ENCODE measurements at places on chromosomes 3 and 15.

- DNase-seq = no peak
These were observed 91.2 kb downstream of the MB21D2 start for GRCh38 chr3:192826214-192827006.

DNA sequence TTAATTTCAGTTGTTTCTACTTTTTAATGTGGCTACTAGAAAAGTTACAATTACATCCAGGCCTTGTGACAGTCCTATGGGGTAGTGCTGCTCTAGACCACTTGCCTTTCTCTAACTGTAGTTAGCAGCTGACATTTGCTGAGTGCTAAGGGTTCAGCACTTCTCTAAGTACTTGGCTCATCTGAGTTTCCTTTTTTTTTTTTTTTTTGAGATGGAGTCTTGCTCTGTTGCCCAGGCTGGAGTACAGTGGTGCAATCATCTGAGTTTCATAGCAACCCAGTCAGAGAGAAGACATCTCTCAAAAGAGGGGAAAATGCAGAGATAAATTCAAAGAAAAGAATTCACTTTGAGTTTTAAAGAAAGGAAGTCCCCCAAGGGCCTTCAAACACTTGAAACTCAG, 130.8 kb downstream of the MYLK start:
- no peak for DNase-seq

GRCh38 chr15:64891561-64891960, 20.1 kb upstream of the ANKDD1A start:
- no peak for DNase-seq

DNA sequence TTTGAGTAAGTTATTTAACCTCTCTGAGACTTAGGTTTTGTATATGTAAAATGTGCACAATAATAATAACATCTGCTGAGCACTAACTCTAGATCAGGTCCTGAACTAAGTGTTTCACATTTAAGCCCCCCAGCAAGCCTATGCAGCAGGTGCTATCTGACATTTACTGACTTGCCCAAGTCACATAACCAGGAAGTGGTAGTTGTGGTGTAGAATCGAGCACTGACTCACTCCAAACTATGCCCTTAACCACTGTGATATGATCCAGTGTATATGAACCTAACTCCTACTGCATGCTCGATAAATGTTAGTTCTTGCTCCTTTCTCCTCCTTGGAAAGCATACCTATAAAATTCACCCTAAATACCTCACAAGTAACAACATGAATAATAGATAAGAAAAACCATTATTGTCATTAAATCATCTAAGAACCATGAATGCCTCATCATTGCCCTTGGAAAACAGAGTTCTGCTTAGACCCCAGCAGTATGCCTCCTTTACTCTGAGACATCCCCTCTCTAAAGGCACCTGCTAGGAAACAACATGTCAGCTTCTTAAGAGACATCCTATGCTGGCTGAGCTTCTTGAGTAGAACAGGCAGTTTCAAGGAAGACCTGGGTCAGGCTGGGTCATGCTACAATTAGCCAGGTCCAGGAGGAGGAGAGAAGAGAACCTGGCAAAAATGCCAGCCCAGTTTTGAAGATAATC, 3.0 kb upstream of the SHC4 start:
- DNase-seq = peak; percentile 55

- no peak for DNase-seq
These were observed 26.7 kb upstream of the PIAS1 start for GRCh38 chr15:68027388-68027787.

DNA sequence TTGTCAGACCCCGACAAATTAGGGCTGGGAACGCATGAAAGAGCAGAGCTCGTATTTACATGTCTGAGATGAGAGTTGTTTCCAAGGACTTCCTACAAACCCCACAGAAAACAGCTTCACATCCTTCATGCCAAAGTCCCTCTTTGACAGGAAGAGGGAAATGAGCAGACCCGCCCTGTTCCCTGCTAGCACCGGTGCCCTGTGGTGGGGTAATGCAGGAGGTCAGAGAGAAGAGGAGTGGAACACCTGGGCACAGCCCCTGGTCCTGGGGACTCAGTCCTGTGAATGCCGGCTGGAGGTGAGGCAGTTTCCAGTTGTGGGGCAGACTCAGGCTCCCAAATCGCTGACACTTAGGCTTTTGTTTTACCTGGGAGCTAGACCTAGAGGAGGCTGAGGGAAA, 4.0 kb downstream of the PLA2G4D start:
- DNase-seq = no peak

GRCh38 chr3:56874269-56874668, 72.5 kb upstream of the ARHGEF3 start:
- peak; percentile 55 for DNase-seq

- DNase-seq = no peak
These were observed 12.8 kb downstream of the LACTB start for GRCh38 chr15:63134245-63134985.

GRCh38 chr15:53034767-53035245, 244.7 kb upstream of the ONECUT1 start:
- no peak for DNase-seq

GRCh38 chr15:80991421-80991820, 1.8 kb upstream of the MESD start:
- peak; percentile 87 for DNase-seq

GRCh38 chr3:76998555-76998954, 41.3 kb upstream of the ROBO2 start:
- DNase-seq = no peak

GRCh38 chr15:66503780-66504562, 684 bp downstream of the RPL4 start:
- DNase-seq = peak; percentile 13

Measured in fibroblast of villous mesenchyme (primary cell).